Stimulated activated CD4-positive, alpha-beta T cell treated with anti-CD3 and anti-CD28 coated beads, Interleukin-4, amount 100 ng/mL, for 48 hours (primary cell): ENCODE measurements at places on chromosomes 12 and 14.

DNA sequence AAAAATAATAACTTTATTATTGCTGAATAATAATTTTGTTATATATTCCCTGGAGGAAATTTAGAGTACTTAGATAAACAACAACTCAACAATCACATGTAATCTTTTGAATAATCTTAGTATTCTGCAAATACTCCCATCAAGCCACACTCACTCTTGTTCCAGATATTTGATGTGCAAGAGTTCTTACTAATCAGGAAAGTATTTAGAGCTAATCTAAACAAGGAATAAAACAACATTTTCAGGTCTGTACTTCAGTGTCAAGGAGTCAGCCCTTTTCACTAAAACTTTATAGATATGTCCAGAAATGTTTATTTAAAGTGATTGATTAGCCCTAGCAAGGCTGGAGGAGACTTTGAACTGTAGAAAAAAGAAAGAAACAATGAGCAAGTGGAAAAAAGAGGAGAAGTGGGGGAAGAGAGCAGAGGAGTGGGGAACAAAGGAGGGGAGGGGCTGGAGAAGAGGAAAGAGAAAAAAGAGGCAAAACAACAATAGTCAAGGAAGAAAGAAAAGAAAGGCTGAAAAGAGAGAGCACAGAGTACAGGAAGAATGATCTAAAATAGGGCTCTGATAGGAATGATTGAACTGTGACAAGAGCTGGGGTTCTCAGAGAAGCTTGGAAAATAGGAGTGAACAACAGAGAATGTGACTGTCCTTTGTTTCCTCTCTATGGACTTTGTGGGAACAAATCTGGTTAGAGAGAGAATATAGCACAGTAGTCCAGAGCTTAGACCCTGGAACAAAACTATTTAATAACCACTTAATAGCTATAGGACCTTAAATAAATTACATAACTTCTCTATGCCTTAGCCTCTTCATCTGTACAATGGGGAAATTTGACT is 238.7 kb downstream of the AKAP6 start:
- DNase-seq, result no peak

DNA sequence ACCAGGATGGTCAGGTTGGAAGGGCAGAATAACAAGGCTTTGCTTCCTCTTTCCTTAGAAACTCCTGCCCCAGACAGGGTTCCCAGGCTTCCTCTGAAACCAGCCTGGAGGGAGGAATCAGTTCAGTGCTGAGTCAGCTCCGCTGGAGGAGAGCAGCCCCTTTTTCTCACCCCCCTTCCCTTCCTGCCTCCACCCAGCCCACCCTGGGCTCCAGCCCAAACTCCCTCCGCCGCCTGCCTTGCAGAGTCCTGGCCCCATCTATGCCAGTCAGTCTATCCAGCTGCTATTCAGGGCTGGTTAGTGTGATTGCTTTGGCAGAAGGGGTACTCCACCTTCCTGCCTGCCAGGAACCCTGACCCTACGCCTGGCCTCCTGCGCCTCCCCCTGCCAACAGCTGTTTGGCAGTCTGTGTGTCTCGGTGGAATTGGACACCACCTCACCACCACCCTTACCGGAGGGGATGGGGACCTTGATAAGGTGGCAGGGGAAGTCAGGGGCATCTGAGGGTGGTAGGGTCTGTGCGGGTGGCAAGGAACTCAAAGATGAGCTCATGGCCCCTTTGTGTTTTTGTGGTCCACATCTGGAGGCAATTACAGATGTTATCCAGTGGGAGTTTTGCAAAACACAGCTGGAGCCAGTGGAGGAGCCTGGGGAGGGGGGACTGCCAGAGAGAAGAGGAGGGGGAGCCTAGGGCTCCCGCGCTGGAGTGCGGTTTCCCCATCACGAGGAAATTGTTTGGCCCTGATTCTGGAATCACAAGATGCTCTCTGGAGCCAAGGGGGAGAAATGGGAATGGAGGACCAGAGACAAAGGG is 12.2 kb downstream of the MMP14 start:
- no peak for DNase-seq

- DNase-seq, result no peak
Observed at GRCh38 chr14:61558271-61558670, 137.0 kb upstream of the HIF1A start.

GRCh38 chr12:40248585-40249297 is 23.9 kb downstream of the LRRK2 start:
- no peak for DNase-seq

GRCh38 chr12:47139000-47139681 is 59.4 kb upstream of the AMIGO2 start:
- DNase-seq, result no peak

DNA sequence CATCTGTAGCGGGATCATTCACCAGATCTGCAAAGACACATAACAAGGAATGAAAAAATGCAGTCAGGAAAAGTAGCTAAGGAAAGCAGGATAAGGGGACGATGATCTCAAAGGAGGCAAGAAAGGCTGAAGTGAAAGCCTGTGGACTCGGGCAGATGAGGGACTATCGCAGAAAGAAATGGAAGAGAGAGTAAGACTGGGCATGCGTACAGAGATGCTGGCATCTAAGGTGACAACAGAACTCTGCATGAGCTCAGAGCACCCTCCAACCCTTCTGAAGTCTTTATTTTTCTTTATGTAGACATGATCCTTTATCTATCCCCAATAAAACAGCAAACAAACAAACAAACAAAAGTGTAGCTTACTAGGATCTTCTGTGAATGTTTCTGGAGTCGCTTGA is 7.2 kb downstream of the MFAP5 start:
- no peak for DNase-seq

GRCh38 chr12:1811948-1812291 is 8.4 kb upstream of the LRTM2 start:
- no peak for DNase-seq

- DNase-seq, result no peak
Observed at GRCh38 chr12:98370976-98371375, 144.4 kb upstream of the TMPO start.

GRCh38 chr12:114694436-114695304 is 10.7 kb upstream of the TBX3 start:
- no peak for DNase-seq

DNA sequence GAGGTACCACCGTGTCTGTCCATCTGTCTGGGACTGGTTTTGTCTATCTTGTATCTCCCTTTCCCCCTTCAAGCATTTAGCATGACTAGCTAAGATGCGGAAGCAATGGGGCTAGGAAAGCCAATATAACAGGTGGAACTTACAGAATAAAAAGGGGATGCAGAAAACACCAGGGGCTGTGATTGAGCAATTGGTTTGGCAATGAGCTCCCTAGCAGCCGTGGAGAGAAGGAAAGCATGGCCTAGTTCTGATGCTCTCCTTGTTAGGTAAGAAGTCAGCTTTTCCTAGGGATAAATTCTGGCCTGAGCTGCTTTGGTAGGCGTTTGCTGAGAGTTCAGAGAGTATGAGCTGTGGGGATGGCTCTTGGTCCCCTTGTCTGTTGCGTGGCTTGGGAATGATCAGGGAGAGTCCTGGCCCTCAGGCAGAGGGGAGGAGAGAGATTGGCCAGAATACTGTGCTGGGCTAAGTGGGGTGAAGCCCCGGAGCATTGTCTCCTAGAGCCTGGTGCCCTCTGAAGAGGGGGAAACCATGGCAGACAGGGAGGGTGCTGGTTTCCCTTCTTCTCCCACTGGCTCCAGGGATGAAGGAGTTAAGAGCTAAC is 7.1 kb downstream of the SETD1B start:
- DNase-seq, result no peak

DNA sequence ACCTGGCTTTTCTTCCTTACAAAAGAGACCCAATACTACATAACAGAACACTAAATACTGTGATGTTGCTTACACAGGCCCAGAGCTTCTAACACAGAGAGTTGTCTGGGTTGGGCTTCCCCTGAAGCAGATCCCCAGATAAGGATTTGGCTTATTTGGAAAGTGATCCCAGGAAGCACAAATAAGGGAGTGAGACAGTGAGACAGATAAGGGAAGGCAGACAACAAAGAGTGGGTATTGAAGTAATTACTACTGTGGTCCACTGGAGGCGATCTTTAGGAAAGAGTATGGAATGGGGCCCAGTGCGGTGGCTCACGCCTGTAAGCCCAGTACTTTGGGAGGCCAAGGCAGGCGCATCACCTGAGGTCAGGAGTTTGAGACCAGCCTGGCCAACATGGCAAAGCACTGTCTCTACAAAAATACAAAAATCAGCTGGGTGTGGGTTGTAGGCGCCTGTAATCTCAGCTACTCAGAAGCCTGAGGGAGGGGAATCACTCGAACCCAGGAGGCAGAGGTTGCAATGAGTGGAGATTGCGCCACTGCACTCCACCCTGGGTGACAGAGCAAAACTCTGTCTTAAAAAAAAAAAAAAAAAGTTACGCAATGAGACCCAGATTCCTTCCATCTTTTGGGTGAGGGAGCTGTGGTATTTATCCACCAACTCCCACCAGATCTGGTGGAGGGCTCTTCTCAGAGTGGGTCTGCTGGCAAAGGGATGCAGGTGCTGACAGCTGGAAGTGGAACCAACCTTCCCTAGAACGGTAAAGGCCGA is 10.2 kb upstream of the C12orf43 start:
- no peak for DNase-seq

DNA sequence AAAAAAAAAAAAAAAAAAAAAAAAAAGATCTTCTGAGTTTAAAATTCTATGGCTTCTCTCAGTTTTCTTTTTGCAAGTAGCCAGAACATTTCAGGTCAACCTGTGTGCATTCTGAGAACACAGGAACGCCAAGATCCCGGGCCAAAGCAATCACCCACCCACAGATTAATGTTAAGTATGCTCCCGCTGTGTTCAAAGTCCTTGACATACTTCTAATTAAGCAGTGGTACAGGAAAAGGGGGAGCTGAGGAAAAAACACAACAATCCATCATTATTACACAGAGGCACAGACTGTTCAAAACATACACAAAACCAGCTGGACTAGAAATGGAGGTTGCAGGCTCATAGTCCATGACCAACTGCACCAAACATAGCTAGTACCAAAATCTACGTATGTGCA is 2.8 kb downstream of the FBXO21 start:
- DNase-seq, result no peak

DNA sequence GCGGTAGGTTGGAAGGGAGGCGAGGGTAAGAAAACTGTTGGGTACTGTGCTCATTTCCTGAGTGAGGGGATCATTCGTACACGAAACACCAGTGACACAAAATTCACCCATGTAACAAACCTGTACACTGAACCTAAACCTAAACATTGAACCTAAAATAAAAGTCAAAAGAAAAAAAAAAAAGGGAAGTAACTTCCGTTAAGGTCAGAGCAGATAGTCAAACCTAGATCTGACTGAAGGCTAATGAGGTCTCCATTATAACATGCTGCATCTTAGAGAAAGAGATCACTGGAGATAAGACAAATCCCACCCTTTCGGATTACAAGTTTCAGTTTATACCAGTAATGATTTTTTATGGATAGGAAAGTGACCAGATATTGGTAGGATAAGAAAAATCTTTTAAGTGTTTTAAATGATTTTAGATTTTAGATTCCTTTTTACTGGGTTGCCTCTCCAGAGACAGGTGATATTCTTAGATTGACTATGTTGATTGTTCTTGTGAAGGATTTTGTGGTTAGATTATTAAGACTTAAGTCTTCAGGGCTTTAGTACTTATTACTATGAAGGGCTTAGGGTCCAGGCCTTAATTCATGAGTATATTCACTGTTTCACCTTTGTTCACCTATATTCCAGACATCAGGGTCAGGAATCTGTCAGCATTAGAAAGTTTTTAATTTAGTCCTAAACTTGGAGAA is 11.2 kb upstream of the NCKAP1L start:
- DNase-seq, result no peak

DNA sequence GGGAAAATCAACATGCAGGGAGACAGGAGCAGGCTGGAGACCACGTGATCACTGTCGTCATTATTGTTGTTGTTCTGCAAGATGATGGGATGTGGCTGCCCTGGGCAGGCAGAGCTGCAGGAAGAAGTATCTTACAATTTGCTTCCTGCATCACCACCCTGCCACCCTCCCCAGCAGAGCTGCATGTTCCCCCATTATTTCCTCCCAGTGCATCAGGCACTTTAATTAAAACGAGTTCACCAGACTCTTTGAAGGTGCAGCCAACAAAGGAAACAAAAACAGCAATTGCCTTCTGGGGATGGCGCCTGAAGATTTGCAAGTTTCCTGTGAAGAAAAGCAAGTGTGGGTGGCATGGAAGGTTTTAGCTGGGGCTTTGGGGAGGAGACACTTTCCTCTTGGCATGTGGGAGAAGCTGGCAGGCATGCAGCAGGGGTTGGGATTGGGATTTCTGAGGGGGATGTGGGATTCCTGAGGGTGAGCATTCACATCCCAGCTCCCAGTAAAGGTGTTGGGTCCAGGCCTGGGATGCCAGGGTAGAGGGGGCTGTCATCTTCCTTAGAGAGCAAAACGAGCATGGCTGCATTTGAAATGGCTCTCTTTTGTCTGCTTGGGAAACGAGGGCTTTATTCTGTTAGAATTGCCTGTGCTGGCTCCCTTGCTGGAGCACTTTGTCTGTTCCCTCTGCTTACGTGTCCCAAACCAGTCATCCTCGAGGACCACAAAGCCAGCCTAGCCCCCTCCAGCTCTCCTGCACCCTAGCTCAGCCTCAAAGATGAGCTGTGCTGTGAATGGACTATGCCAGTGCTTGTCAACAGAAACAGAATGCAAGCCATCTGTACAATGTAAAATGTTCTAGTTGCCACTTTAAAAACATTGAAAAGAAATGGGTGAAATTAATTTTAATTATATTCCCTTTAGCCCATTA is 11.5 kb upstream of the C14orf132 start:
- DNase-seq, result no peak

- DNase-seq, result peak; percentile 11
Observed at GRCh38 chr12:128387811-128388422, 120.9 kb downstream of the TMEM132C start.

DNA sequence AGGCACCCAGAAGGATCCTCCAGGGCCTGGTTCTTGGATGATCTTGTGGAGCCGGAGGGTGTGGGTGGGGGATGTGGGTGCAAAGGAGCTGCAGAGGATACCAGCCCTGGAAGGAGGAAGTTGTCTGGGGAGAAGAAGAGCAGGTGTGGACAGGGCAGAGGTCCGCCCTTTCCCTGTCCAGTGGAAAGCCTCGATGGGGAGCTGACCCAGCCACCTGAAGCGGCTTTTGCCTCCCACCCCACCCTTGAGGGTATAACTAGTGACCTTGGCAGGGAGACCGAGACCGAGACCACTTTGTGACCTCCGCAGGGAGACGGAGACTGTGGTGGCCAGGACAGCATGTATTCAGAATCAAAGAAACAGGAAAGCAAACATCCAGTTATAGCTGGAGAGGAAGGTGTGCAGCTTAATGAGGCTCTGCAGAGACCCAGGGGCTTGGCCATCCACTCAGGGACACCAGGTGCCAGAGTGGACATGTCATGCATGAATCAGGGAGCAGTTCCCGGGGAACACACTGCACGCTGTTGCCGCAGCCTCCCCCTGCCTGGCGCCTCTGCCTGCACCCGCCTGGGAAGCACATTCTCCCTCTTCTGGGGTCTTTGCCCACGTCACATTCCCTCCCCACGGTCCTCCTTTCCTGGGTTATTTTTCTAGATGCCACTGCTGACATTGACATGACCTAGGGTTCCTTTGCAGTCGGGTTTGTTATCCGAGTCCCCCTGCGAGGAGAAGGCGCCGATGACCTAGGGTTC is 87.7 kb downstream of the ADGRD1 start:
- DNase-seq, result no peak

GRCh38 chr12:43177276-43177675 is 374.7 kb downstream of the ADAMTS20 start:
- DNase-seq, result no peak
